Activated CD8-positive, alpha-beta memory T cell treated with anti-CD3 and anti-CD28 coated beads for 1 hour (primary cell): ENCODE measurements at places on chromosomes 12 and 14.
A peak's percentile ranks its signal among the peaks of the same experiment; 100 is the strongest.

- peak; percentile 42 for DNase-seq
Observed at GRCh38 chr12:75480469-75480949, at the start of gene GLIPR1. Gene GLIPR1 (plus strand): TSS chr12:75480755. CDS start chr12:75480881, 126 bp downstream.

GRCh38 chr14:54220071-54220703 lies 176.6 kb upstream of the CDKN3 start:
- DNase-seq: no peak

DNA sequence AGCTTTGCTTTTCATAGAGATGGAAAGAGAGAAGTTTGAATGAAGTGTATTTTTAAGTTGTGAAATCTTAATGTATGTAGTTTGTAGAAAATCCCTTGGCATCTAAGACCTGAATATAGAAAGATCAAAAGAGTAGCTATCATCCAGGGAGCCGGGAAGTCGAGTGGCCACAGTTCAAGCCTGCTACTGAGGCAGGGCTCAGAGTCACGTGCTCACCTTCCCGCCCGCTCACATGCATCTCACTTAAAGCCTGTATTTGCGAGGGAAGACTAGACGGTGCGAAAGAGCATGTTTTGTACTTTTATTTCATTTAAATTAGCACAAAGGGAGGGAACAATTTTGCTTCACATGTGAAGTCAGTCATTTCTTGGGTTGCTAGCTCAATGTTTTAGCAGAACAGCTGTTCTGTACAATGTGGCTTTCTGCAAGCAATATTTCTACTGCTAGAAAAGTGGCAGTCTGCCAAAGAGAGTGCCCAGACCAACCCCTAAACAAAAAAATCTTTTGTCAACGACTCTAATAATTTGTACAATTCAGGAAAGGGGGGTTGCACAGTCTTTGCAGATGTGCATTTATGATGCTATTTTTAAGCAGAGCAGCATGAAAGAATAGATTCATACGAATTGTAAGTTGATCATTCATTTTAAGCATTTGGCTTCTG lies 290.7 kb downstream of the NPAS3 start:
- no peak for DNase-seq

GRCh38 chr14:75875958-75876357 lies 105.8 kb downstream of the TGFB3 start:
- no peak for DNase-seq

- DNase-seq: no peak
Observed at GRCh38 chr14:50874757-50875156, 2.9 kb downstream of the ABHD12B start.

GRCh38 chr12:7601406-7601805 lies 64.3 kb downstream of the APOBEC1 start:
- no peak for DNase-seq

GRCh38 chr12:105166736-105167135 lies 59.2 kb downstream of the WASHC4 start:
- DNase-seq: no peak

DNA sequence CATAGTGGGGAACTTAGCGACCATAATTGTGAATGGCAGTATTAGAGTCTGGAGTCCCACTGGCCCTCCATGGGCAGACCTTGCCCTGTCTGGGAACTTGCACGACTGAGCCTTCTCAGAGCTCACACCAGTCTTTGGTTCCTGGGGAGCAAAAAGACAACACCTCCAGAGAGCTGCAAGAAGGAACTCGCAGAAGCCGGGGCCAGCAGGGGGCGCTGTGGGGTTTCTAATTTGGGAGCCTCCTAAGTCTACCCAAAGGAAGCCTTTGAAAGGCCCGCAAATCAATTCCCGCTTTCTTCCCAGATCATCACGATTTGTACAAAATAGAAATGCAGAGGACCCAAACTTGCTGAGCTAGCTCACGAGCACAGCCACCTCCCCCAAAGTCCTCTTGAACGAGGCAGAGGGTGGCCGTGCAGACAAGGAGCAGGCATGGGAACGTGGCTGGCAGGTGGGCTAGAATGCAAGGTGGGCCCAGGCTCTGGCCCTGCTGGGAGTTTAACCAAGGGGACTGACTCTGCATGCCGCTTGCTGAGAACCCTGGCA lies 46.3 kb upstream of the FBXO21 start:
- peak; percentile 23 for DNase-seq

- DNase-seq: no peak
Observed at GRCh38 chr12:18857656-18858055, 119.7 kb downstream of the CAPZA3 start.

GRCh38 chr12:125683748-125684381 lies 618.6 kb downstream of the AACS start:
- no peak for DNase-seq

- DNase-seq: no peak
Observed at GRCh38 chr14:88247228-88247627, 75.8 kb downstream of the KCNK10 start.

GRCh38 chr14:105885561-105886320 lies 359.4 kb downstream of the TMEM121 start:
- no peak for DNase-seq

GRCh38 chr14:51107801-51108200 lies 12.9 kb upstream of the TRIM9 start:
- DNase-seq: no peak

- DNase-seq: no peak
Observed at GRCh38 chr12:85036733-85037132, 582 bp downstream of the LRRIQ1 start.

GRCh38 chr12:51357374-51358047 lies 11.0 kb upstream of the CELA1 start:
- no peak for DNase-seq

DNA sequence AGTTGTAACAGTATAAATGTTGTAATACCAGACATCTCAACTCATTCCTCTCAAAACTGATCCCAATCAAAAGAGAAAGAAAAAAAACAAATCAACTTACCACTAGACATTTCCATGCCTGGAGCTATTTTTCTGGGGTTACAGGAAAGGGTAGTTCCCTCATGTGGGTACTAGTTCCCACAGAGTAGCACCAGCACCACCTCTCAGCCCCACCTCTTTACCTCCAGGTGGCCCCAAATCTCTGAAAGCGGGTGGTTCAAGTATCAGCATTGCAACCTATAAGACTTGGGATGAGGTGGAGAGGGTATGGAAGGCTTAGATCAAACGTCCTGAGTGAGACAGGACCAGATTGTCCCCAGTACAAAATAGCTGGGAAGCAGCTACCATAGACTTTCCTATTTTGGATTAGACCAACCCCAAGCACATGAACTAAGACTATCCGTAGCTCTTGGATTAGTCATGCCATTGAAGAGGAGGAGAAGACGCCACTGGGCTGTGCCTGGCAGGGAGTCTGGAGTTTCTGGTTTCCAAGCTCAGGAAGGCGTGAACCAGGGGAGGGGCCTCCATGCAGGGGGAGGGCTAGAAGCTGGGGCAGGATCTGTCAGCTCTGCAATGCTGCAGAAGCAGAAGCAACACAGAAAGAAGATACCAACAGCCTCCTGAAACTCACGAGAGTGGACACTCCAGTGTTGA lies at the start of gene SLC39A2:
Gene SLC39A2, plus strand, starts transcription at position 620 of the 693 bp plus-strand sequence. CDS start 154 bp downstream, outside the sequence.
- no peak for DNase-seq

DNA sequence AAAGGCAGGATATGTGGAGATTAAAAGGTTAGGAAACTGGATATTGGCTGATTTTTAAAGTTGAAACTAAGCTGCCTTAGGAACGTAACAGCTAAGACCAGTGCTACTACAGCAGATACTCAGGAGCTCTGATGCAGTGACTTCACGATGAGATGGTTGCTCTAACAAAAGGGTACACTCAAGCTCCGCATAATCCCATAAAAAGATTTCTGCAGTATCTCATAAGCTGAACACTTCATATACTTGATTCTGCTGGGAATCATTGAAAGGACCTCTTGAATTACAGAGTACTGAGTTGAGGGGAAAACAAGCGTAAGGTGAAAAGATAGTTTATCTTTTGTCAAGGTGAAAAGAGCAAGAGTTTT lies 3.7 kb downstream of the RNF10 start:
- DNase-seq: no peak

GRCh38 chr12:107115119-107115518 lies 21.8 kb upstream of the CRY1 start:
- DNase-seq: no peak

- DNase-seq: no peak
Observed at GRCh38 chr14:78450669-78451318, 280.6 kb downstream of the NRXN3 start.

DNA sequence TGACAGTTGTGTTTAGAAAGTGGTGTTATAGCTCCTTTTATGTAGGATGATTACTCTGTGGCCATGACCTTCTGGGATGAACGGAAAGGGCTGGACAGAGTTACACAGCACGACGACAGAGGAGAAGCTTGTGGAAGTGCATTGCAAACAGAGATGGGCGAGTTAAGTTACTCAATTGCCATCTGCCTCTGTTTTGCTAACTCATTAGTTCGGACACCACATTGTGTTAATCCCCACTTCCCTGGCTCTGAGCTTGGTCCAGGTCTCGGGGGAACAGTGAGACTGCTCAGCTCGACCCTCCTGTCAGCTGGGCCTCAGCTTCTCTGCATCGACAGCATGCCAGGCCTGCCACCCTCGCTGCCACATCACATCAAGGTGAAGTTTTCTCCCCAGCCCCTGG lies 408.0 kb downstream of the ZFP36L1 start:
- DNase-seq: no peak

GRCh38 chr14:76977793-76978720 lies 50.5 kb downstream of the IRF2BPL start:
- DNase-seq: peak; percentile 66

GRCh38 chr12:103392722-103393121 lies 103.0 kb downstream of the C12orf42 start:
- DNase-seq: no peak

- DNase-seq: no peak
Observed at GRCh38 chr12:23758608-23759007, 190.9 kb downstream of the SOX5 start.

GRCh38 chr12:54292083-54292930 lies 8.5 kb downstream of the NFE2 start:
- DNase-seq: no peak

DNA sequence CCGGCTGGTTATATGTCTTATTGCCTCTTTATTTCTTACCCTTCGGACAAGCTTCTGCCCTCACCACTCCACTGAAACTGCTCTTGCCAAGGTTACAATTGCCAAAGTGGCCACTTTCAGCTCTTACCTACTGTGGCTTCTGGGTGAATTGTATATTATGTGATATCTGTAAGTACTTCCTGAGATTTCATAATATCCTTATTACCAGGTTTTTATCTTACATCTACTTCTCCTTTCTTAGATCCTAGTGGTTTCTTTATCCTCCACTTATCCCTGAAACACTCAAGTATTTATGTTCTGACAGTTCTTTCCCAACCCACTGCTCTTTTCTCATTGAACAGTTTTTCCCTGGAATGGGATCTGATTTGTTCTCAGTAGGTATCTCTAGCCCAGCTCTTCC lies 10.5 kb downstream of the CELA1 start:
- no peak for DNase-seq

- DNase-seq: no peak
Observed at GRCh38 chr14:22837114-22837749, 847 bp downstream of the MMP14 start.
